Epithelial cell of prostate (primary cell): ENCODE measurements at places on chromosomes 1 and 21.
A peak's percentile ranks its signal among the peaks of the same experiment; 100 is the strongest.

DNA sequence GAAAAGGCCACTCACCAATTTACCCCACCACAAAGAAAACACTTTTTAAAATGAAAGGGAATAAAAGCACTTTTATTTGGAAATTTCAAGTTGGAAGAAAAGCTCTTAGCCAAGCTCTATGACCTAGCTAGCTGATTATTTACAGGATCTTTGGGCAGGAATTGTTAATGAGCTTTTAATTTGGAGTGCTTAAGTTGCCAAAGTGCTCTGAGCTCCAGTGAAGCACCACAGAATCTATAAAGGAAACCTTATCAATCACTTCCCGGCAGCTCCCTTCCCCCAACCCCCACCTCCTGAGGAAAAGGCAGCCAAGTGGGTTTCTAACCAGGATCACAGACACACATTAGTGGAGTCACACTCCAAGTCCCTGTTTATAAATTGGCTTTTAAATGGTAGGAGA lies 1.5 kb downstream of the ERI3 start:
- DNase-seq: no peak

- peak; percentile 82 for DNase-seq
Observed at GRCh38 chr1:94876362-94876761, 50.5 kb downstream of the CNN3 start.

DNA sequence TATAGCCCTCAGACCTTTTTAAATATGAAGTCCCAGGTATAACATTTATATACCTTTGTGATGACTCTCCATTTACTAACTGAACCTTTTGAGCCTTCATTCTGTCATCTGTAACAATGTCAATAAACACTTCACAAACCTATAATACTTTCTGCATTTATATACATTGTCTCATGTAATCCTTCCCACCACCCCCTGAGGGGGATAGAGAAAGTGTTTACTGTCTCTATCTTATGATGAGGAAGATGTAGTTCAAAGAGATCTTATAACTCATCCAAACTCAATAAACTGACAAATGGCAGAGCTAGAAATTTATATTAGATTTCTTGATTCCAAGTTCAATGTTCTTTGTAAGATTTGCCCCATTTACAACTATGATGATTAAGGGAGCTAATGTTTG lies 48.3 kb upstream of the CR2 start:
- DNase-seq: no peak

DNA sequence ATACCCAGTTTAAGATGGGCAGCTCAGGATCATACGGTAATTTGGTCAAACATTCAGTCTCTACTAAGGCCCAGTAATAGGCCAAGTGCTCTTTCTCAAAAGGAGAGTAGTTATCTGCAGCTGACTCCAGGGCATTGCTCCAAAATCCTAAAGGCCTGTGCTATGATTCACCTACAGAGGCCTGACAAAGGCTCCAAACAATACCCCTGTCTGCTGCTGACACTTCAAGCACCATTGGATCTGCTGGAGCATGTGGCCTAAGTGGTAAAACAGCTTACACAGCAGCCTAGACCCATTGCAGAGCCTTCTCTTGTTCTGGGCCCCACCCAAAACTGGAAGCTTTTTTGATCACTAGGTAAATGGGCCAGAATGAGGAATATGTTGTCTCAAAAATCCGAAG lies 22.8 kb downstream of the SLAMF7 start:
- DNase-seq: no peak

GRCh38 chr1:234186037-234186688 lies 187.1 kb upstream of the COA6 start:
- DNase-seq: peak; percentile 94

GRCh38 chr21:45593162-45594022 lies 50.1 kb upstream of the PCBP3 start:
- DNase-seq: no peak

DNA sequence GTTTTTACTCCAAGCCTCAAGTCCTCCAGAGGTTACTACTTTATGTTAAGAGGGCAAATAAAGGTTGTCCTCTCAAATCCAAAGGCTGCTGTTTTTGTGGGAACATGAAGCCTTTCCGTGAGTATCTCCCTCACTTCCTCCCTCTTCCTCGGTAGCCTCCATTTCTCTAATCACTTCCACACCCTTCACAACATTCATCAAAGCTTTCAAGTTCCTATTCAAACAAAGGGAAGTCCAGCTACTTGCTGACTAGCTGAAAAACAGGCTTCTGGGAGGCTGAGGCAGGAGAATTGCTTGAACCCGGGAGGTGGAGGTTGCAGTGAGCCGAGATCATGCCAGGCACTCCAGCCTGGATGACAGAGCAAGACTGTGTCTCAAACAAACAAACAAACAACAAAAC lies 6.6 kb upstream of the CD48 start:
- no peak for DNase-seq

DNA sequence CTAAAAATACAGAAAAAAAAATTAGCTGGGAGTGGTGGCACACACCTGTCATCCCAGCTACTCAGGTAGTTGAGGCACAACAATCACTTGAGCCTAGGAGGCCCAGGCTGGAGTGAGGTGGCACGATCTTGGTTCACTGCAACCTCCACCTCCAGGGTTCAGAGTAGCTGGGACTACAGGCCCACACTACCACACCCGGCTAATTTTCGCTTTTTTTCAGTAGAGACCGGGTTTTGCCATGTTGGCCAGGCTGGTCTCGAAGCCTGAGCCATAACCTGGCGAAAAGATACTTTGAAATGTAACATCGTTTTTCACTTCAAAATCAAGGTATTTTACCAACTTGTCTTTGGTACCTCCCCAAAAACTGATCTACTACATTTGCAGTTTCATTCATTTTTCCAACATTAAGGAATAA lies 6.1 kb downstream of the GAS5 start:
- no peak for DNase-seq

DNA sequence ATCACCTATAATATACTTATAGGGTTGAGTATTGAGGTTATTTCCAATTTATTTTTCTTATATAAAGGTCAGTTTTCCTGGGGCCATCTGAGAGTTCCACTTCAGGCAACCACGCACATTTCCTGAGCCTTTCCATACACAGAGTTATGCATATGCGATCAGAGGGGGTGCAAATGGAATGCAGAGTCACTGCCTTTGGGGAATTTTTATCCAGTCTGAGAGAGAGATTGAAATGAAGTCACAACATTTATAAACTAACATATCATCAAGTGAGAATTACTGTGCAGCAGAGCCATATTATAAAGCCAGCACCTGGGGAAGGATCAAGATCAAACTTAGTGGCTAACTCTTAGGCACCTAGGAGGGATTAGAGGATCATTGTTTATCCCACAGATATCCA lies 299.9 kb upstream of the PLXNA2 start:
- no peak for DNase-seq

- DNase-seq: no peak
Observed at GRCh38 chr1:171625225-171625624, 3.2 kb downstream of the MYOCOS start.

DNA sequence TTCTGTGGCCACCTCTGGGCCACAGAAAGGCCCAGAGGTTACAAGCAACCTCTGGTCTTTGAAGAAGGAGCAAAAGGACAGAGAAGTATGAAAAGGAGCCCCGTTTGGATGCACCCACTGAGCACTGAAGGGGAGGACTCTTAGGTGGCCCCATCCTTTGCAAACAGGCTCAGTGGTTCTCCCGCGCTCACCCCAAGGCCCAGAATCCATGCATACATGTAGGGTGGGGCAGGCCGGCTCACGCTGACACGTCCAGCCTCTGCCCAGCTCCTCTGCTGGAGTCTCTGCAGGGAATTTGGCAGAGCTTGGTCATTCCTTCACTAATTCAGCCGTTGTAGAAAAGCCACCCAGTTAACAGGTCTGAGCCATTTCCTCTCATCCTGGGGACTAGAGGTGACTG lies 61.3 kb upstream of the AJAP1 start:
- no peak for DNase-seq

- no peak for DNase-seq
Observed at GRCh38 chr1:198359024-198359653, 181.3 kb downstream of the ATP6V1G3 start.

- no peak for DNase-seq
Observed at GRCh38 chr1:29325675-29326074, 89.4 kb downstream of the PTPRU start.

GRCh38 chr1:159088546-159089183 lies 12.1 kb upstream of the AIM2 start:
- DNase-seq: no peak

GRCh38 chr1:36824390-36824861 lies 209.9 kb downstream of the GRIK3 start:
- no peak for DNase-seq

DNA sequence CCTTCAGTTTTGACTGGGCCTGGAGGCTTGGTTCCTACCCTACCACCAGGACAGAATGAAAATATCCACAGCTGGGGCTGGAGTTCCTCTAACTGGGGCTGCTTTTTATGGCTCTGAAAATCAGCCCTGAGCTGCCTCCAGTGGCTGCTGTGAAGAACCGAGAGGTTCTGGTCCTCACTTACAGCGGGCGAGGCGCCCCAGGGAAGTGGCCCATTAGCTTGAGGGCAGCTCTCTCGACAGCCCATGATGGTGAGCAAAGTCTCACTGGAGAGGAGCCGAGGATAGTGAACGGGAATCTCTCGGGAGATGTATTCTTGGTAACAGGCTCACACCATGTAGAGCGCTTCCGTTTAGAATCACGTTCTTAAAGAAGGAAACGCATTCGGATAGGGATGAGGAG lies 459.7 kb downstream of the KIF26B start:
- no peak for DNase-seq

DNA sequence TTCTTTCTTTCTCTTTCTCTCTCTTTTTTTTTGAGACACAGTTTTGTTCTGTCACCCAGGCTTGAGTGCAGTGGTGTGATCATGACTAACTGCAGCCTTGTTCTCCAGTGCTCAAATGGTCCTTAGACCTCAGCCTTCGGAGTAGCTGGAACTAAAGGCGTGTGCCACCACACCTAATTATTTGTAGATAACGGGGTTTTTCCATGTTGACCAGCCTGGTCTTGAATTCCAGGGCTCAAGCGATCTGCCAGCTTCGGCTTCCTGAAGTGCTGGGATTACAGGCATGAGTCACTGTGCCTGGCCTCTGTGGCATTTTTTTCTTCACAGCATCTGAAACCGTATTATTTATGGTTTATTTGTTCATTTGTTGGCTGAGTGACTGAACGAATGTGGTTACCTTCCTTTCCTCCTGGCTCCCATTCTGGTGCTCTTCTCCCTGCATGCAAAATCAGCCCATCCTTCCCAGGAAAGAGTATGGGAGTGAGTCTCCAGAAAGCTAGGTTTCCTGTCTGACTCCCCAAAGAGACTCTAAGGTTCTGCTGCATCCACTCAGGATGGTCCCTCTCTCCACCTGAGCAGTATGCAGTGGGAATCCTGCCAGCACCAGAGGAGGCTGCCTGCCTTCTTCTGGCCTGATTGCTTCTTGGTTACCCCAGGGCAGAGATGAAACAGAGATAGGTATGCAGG lies 155.0 kb upstream of the BEND5 start:
- no peak for DNase-seq

DNA sequence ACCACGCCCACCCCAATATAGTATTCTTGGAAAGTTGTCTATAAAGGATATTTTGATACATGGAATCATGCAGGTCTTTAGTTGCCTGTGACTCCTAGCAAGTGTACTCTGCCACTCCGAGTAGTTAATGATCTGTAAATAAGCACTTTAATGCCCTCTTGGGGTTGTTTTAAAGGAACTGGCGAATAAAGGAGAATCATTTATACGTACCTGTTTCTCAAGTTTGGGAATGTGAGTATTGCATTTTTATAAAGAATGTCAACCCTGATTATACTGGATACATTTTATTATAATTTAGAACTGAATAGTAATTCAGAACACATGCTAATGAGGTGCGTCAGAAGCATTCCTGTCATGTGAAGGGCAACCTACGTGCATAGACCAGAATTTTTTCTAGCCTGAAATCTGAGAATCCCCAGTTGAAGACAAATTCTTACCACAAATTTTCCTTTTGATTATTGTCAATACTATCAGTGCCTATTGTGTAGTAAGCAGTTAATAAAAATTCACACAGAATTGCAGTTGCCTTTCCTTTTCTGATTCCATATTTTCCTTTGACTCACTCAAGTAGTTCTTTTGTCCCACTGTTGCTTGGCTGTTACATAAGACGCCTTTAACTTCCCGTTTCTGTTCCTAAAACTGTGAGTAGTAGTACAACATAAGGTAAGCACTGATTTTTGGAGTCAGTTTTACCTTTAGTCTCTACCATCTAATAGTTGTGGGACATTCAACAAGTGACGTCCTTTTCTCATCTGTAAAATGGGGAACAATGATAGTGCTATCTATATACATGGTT lies 5.1 kb downstream of the AHCYL1 start:
- no peak for DNase-seq

- DNase-seq: no peak
Observed at GRCh38 chr1:16372535-16373285, 5.7 kb downstream of the SZRD1 start.

GRCh38 chr1:157682710-157683437 lies 17.7 kb downstream of the FCRL3 start:
- DNase-seq: no peak

DNA sequence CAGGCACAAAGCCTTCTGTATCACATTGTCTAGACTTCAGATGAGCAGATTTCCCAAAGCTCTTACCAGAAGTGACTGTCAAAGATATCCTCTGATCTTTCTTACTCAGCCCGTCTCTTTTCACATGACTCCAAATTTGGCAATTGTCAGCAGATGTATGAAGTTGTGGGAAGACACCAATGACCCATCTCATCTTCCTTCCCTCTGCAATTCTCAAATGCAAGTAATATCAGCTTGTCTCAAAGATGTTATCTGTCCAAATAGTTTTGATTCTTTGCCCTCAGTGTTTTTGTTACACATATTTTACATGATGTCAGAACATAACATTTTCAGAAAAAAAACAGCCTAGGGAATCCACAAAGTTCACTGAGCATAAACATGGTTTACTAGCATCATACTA lies 45.1 kb upstream of the RGS2 start:
- DNase-seq: no peak
